Stomach (tissue), 19 donors: ENCODE measurements at places on chromosomes 3 and 15. TPM values are rescaled to one million over a fixed set of nuclear protein-coding genes. Genes with fewer than 3 reads are reported as not detected.
A peak's percentile ranks its signal among the peaks of the same experiment; 100 is the strongest.

DNA sequence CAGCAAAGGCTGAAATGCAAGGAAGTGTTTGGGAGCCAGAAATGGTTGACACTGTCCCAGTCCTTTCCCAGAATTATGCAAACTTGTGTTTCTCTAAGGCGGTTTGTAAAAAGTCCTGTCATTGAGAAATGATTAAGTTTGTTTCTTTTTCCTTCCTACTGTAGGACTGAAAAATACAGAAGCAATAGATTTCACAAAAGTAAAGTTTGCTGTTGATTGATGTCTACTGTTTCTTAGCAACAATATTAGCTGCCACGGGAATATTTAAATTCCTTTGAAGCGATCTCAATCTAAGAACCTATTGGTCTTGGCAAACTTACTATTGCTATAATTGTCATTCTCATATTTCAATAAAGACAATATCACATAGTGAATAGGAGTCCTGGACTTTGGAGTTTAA is 100.7 kb upstream of the IL12A start:
- no peak overlapping the region for H3K4me3 ChIP-seq
- H3K27me3 ChIP-seq = no peaks in the 10 kb centered on the region
- H3K27ac ChIP-seq = no peak overlapping the region
- H3K36me3 ChIP-seq = no peaks in the 10 kb centered on the region
- no peak for DNase-seq

DNA sequence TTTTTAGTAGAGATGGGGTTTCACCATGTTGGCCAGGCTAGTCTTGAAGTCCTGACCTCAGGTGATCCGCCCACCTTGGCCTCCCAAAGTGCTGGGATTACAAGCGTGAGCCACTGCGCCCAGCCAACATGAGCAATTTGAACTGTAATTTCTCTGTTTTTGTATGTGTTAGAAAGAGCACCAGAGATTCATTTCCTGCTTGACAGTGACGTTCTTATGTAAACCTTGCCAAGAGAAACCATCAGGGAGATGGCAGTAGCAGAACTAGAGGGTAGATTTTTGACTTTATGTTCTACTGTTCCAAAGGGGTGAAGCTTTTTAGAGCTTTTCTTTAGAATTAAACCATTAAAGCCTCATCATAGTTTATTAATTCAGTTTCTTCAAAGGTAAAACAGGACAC is 148.1 kb upstream of the UMPS start:
- H3K4me1 ChIP-seq = peaks cover 8% of the 10 kb centered on the region
- no peak for DNase-seq
- H3K27me3 ChIP-seq = no peaks in the 10 kb centered on the region
- H3K36me3 ChIP-seq = no peaks in the 10 kb centered on the region
- no peak overlapping the region for H3K4me3 ChIP-seq

DNA sequence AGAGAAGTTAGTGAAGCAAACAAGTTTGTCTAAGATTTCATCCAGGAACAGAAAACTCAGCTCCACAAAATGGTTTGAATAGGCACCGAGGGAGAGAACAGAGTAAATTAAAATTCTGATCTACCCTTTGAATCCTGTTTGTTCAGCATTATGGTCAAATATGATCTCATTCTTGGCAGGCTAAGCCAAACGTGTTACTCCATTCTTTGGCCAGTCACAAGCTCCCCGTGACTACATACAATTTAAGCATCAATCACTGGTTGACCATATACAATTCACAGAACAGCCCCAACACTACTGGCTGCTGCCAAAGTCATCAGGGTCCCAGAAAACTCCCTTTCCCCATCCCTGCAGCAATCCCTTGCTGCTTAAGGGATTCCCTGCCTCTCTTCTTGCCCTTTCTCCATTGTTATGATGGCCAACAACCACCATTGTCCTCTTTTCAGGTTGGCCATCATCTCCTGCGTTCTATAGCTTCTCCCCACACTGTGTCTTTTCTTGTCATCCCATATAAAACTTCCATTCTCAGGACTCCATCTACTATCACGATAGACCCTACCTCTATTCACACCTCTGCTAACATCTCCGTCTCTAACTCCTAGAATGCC is 46.3 kb downstream of the GOLIM4 start:
- no peaks in the 10 kb centered on the region for H3K36me3 ChIP-seq
- no peak overlapping the region for H3K4me3 ChIP-seq
- no peak for DNase-seq
- H3K4me1 ChIP-seq = peaks cover 78% of the 10 kb centered on the region
- no peaks in the 10 kb centered on the region for H3K27me3 ChIP-seq

DNA sequence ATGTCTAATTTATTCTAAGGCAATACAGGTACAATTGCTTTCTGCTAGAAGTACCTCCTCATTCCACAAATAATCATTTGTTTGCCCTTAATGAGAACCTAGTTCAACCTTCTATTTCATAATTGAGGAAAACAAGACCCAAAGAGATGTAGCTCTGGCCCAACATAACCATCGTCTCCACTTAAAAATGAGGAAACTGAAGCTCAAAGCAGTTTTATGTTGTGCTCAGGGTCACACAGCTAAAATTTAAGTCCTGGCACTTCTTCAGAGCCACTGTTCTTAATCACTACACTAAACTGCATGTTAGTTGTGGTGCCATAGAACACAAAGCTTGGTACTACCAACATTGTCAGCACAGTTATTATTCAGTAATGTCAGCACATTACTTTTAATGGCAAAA is 108.0 kb downstream of the SERPINI1 start:
- DNase-seq = no peak
- no peaks in the 10 kb centered on the region for H3K36me3 ChIP-seq
- H3K27me3 ChIP-seq = no peaks in the 10 kb centered on the region
- no peaks in the 10 kb centered on the region for H3K4me1 ChIP-seq
- H3K27ac ChIP-seq = no peak overlapping the region

Gene TRAT1
- total RNA-seq = not detected

GRCh38 chr3:19898721-19899120 is 35.3 kb downstream of the EFHB start:
- no peak overlapping the region for H3K27ac ChIP-seq
- H3K4me1 ChIP-seq = peaks cover 5% of the 10 kb centered on the region
- DNase-seq = no peak
- H3K36me3 ChIP-seq = no peaks in the 10 kb centered on the region
- H3K4me3 ChIP-seq = no peak overlapping the region
- no peaks in the 10 kb centered on the region for H3K27me3 ChIP-seq

GRCh38 chr15:80563372-80563997 is 131.6 kb upstream of the ABHD17C start:
- DNase-seq = no peak
- no peaks in the 10 kb centered on the region for H3K4me1 ChIP-seq
- no peak overlapping the region for H3K27ac ChIP-seq
- no peaks in the 10 kb centered on the region for H3K27me3 ChIP-seq
- no peak overlapping the region for H3K4me3 ChIP-seq

Gene MASP1
- total RNA-seq = not detected

- no peaks in the 10 kb centered on the region for H3K36me3 ChIP-seq
- H3K4me3 ChIP-seq = no peak overlapping the region
- H3K4me1 ChIP-seq = no peaks in the 10 kb centered on the region
- no peaks in the 10 kb centered on the region for H3K27me3 ChIP-seq
Observed at GRCh38 chr15:26690778-26691177, 82.1 kb downstream of the GABRB3 start.

GRCh38 chr15:27723821-27724220 is 375.3 kb downstream of the OCA2 start:
- H3K36me3 ChIP-seq = no peaks in the 10 kb centered on the region
- H3K27ac ChIP-seq = no peak overlapping the region
- no peak overlapping the region for H3K4me3 ChIP-seq
- DNase-seq = no peak

Gene CKMT1A
- 0.89 TPM for total RNA-seq

- no peaks in the 10 kb centered on the region for H3K36me3 ChIP-seq
- no peak overlapping the region for H3K4me3 ChIP-seq
- no peak overlapping the region for H3K27ac ChIP-seq
Observed at GRCh38 chr3:166263460-166263859, 426.2 kb upstream of the BCHE start.

DNA sequence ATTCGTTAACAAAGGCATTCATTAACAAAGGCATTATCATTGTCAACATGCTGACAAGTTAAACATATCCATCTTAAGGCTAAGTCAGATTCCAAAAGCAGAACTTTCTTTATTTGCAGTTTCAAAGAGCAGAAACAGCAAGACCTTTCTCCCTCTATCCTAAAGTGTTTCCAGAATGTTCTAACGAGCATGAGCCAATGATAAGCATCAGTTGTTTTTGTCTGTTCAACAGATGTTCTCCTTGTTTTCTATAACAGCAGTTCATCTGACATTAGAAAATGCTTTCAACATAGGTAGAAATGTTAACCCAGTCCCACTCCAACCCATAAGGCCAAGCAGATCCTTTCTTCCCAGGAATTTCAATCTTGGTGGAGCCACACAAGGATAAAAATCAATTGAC is 77.6 kb upstream of the POMGNT2 start:
- no peak overlapping the region for H3K27ac ChIP-seq
- H3K27me3 ChIP-seq = no peaks in the 10 kb centered on the region
- H3K36me3 ChIP-seq = no peaks in the 10 kb centered on the region
- DNase-seq = no peak
- no peak overlapping the region for H3K4me3 ChIP-seq

DNA sequence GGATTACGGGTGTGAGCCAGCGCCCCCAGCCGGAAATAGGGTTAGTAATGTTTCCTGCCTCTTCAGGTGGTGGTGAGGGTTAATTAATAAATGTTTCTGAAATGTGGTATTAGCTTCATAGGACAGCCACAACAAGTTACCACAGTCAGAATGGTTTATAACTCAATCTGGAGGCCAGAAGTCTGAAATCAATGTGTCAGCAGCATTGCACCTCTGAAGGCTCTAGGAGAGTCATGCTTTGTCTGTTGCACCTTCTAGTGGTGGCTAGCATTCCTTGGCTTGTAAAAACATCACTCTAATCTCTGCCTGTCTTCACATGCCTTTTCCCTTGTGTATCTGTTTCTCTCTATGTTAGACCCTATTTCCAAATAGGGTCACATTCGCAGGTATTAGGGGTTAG is 7.8 kb upstream of the RPSA start:
- no peak for DNase-seq
- no peak overlapping the region for H3K4me3 ChIP-seq
- no peak overlapping the region for H3K27ac ChIP-seq
- no peaks in the 10 kb centered on the region for H3K27me3 ChIP-seq

DNA sequence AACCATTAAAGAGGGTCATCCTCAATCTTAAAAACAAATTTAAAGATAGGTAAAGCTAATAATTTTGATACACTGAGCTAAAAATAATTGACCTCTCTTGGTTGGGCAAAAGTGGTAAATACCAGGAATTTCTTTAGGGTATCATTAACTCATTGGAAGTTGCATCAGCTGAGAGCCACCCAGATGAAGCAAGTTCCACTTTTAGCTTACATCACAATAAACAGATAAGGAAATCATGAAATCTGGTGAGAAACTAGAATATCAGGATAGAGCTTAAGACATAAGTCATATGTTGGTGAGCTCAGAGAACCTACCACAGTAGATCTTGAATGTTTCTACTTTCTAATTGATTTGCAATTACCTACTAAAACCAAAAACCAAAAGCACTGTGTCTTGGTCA is 97.4 kb upstream of the SLC2A2 start:
- no peaks in the 10 kb centered on the region for H3K4me1 ChIP-seq
- no peak for DNase-seq
- no peaks in the 10 kb centered on the region for H3K27me3 ChIP-seq
- no peak overlapping the region for H3K27ac ChIP-seq
- H3K4me3 ChIP-seq = no peak overlapping the region

DNA sequence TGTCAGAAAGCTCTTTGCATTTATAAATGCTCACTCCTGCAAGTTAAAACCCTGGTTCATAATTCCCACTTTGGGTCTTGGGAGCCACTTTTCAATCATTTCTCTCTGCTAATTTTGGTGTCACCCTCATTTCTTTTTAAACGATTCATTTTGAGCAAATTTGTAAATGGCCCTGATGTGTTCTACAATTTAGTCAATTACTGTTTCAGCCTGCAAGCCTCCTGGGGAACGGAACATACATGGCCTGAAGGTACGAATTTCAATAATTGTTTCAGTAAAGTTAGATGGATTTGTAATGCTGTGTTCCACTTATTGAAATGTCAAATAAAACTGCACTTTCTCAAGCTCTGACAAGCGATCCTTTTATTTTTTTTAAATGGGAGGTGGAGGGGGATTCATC is 43.2 kb downstream of the MAP2K5 start:
- H3K27ac ChIP-seq = no peak overlapping the region
- H3K4me1 ChIP-seq = no peaks in the 10 kb centered on the region
- H3K27me3 ChIP-seq = no peaks in the 10 kb centered on the region
- H3K36me3 ChIP-seq = peaks cover 30% of the 10 kb centered on the region
- DNase-seq = no peak

Gene ITIH1
- not detected for total RNA-seq

DNA sequence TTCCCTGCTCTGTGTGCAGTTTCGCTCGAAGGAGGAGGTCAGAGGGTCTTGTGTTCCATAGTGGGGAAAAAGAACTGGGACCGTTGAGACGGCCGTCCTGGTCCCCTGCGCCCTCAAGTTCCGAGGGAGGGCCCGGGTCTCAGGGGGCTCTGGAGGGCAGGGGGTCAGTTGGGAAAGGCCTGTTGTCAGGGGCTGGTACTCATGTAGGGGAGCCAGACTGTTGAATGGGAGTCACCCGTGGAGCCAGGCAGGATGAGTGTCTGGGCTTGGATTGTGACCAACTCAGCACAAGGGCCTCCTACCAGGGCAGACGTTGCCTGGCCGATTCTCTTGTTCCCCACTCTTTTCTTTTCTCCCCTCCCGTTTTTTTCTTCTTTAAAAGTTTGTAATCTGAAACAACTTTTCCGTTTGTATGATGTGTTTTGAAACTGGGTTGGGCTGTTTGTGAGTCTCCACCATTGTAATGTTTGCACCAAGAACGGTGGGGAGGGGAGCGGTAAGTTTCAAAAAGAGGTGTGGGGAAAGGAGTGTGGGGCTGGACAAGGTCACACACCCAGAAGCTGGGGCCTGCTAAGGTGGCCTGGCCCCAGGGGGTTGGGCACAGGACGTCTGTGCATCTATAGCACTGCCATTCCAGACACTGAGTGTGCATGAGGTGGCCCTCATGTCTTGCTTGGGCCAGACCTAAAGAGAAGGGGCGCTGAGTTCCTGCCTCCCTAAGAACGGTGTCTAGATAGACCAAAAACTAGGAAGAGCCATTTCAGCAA is 1.1 kb downstream of the CMTM7 start:
- H3K27me3 ChIP-seq = no peaks in the 10 kb centered on the region
- peak; percentile 54 for DNase-seq
- H3K36me3 ChIP-seq = no peaks in the 10 kb centered on the region
- H3K4me3 ChIP-seq = peak overlapping the region; percentile 67

GRCh38 chr15:82021992-82022391 is 23.8 kb downstream of the MEX3B start:
- no peak overlapping the region for H3K27ac ChIP-seq
- H3K4me3 ChIP-seq = no peak overlapping the region
- H3K27me3 ChIP-seq = no peaks in the 10 kb centered on the region
- no peak for DNase-seq

GRCh38 chr15:98731712-98732450 is 83.5 kb downstream of the IGF1R start:
- peaks cover 61% of the 10 kb centered on the region for H3K4me1 ChIP-seq
- peak overlapping the region; percentile 90 for H3K27ac ChIP-seq
- H3K36me3 ChIP-seq = no peaks in the 10 kb centered on the region
- no peak overlapping the region for H3K4me3 ChIP-seq
